Omental fat pad (tissue), 4 donors: ENCODE measurements at places on chromosomes 7 and 10.

GRCh38 chr7:77209479-77210139, 10.0 kb upstream of the FGL2 start:
- no peak for DNase-seq

DNA sequence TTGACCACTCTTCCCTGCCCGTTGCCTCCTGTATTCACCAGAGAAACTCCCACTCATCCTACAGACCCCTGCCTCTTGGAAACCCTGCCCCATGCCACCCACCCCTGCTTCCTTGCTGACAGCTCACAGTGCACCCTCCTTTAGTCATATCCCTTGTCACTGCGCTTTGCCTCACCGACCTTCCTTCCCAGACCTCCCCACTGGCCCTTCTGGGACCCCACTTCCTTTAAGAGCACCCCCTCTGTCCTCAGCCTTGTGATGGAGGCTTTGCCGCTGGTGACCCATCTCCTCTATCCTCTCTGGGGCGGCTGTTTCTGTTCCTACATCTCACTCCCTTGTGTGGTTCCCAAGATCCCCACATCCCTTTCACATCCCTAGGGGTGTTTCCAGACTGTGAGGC, 92.8 kb upstream of the ZMIZ1 start:
- no peak for DNase-seq

DNA sequence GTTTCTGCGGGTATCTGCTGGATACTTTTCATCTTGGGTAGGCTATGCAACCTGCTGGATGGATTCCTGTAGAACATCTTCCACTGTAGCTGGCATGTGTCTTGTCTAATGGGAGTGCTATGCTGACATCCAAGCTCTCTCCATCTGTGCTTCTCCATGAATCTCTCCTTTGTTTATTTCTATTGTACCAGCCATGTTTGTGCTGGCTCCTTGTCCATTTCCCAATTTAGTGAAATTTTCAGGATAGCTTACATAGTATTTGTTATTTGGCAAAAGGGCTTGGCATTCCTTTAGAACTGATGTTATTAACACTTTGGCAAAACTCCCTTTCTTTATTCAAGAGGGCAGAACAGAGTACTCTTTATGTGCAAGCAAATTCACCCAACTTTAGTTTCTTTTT, 198.0 kb downstream of the CSTF2T start:
- no peak for DNase-seq

GRCh38 chr10:132647424-132647823, 109.8 kb downstream of the INPP5A start:
- no peak for DNase-seq

DNA sequence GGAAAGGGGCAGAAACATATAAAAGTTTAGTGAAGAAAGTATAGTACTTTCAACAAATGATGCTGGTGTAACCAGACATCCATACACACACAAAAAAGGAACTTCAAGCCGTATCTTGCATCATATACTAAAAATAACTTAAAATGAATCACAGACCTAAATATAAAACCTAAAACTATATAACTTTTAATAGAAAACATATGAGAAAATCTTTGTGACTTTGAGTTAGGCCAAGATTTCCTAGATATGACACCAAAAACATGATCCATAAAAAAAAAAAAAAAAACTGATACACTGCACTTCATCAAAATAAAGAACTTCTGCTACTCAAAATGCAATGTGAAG, 40.9 kb downstream of the NUDCD3 start:
- DNase-seq: no peak

DNA sequence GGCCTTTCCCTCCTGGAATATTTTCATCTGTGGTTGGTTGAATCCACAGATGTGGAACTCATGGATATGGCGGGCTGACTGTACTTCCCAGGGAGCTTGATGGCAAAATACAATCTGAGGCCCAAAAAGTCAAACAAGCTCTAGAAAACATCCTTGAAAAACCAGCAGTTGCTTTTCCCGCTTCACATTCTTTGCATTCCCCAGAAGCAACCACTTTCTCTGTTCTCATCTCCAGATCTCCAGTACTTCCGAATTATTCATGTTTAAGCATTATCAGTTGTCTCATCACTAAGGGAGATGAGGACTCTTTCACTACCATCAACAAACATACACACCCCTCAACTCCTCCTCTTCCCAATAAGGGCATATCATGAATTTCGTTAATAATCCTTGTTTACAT, 55.3 kb downstream of the KIF5B start:
- DNase-seq: no peak

DNA sequence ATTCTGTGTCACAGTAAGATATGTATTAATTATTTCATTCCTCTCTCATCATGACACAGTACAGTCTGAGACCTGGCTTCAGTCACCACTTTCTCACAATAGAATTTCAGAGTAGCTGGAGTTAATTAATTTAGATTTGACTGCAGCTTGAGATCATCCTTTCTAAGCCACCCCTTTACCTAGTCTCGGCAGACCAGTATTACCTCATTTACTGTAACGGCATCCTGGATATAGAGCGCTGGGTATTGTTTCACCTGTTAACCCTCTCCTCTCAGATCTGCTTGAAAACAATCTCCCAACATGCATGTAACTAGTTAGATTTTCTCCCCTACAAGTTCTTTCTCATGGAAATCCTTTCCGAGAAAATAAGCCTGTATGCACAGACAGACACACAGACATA, 1057.5 kb downstream of the GATA3 start:
- DNase-seq: no peak

DNA sequence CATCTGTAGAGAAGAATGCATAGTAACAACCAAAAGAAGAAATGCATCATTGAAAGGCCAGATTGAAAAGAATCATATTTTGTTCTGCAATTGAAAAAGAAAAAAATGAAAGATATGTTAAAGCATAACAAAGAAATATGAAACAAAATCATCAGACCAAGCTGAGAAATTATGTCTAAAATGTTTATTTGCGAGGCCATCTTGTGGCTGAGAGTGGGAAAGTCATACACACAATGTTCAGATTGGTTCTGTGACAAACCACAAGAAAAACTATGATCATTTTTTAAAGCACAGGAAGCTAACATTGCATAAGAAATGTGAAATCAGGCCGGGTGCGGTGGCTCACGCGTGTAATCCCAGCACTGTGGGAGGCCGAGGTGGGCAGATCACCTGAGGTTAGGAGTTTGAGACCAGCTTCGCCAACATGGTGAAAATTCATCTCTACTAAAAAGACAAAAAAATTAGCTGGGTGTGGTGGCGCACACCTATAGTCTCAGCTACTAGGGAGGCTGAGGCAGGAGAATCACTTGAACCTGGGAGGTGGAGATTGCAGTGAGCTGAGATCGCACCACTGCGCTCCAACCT, 36.6 kb downstream of the ABCB5 start:
- no peak for DNase-seq

DNA sequence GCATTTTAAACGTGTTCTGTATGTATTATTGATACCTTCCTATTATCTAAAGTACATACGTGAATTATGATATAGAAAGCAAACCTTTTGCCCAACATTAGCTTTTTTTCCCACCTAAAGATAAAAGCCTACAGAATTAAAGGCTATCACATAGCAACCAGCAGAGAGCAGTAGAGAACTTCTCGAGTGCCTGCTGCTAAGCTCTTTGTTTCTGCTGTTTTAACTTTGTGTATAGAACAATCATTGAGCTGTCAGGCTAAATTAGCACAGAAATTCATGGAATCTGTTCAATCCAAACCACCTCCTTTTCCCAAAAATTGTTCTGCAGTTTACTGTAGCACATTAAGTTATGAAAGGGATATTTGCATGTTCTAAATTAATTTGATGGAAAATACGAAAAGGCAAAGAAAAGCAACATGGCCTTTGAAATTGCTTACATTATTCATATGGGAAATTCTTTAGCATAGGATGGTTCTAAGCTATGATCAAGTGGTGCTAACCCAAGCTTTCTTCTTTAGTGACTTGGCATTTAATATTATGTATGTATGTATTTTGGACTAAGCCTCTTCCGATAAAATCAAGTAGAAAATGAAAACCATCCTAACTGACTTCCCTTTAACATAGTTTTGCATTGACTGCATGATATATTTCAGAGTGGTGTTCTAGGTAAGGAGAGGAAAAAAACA, 1288.5 kb downstream of the GATA3 start:
- DNase-seq: no peak

- no peak for DNase-seq
These were observed 41.7 kb downstream of the VCL start for GRCh38 chr10:74039561-74040145.

- no peak for DNase-seq
These were observed 38.0 kb downstream of the FOXI2 start for GRCh38 chr10:127774766-127775559.

- no peak for DNase-seq
These were observed 131.1 kb downstream of the ADARB2 start for GRCh38 chr10:1605999-1606940.

- no peak for DNase-seq
These were observed 5.0 kb upstream of the TRUB1 start for GRCh38 chr10:114932945-114933344.

- DNase-seq: no peak
These were observed 168.2 kb downstream of the SEPTIN7 start for GRCh38 chr7:35969066-35969465.

- no peak for DNase-seq
These were observed 8.8 kb downstream of the CUX1 start for GRCh38 chr7:101826081-101826835.

- DNase-seq: no peak
These were observed 386.5 kb downstream of the INHBA start for GRCh38 chr7:41316410-41316809.

DNA sequence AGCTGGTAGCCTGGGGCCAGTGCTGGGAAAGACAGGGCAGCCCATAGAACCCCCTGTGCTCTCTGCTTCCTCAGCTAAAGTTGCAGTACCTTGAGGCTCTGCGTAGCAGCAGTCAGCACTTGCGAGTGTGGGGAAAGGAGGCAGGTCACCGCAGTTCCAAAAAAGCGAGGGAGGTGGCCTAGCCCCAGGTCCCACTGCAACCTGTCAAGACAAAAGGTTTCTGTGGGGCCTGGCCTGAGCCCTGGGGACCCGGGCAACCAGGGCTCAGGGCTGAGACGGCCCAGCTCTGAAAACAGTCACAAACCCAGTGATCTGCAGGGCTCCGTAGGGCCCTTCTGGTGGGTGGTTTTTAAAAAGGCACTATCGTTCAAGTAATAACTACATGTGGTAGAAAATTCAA, 19.5 kb downstream of the RRP12 start:
- no peak for DNase-seq

DNA sequence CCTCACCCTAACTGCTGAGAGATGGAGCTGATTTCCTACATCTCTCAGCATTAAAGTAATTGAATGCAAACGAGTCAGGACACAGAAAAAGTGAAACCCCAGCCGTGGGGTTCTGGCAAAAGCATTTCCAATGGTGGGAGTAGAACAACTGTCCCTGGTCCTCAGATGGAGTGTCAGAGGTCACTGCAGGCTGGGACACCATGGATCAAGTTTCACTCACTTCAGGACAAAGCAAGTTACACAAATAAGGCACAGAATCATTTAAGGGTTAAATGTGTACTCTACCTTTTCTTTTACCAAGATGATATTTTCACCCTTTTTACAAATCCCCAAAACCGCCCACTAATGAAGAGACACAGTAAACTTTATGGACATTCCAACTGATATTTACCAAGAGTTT, 607.8 kb downstream of the PARD3 start:
- no peak for DNase-seq

DNA sequence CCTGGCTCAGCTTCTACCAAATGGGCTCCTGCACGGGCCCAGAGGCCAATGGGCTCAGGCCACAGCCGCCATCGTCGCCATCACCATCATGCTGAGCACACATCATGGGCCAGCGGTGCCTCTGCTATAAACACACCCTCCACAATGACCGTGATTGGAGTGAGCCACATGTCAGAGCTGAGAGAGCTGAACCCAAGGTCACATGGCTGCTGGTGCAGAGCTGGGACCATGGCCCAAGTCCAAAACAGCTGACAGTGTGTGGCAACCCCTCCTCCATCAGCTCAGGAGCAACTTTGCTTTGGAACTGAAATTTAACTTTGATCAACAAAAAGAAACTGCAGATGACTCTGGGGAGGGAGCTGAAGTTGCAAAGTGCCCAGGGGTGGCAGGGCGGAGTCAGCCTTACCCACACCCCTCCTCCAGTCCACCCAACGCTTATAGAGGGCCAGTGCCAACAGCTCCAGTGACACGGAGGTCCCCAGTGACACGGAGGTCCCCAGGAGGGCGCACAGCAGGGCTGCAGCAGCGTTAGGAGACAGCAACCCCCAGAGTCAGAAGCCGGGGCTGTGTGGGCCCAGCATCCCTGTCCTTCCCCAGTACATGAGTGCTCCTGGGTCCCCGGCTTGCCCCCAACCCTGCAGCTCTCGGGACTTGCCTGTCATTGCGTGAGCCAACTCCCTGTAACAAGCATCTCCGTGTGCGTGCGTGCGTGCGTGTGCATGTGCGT, 249.6 kb downstream of the ELFN1 start:
- DNase-seq: no peak

- no peak for DNase-seq
These were observed 130.2 kb upstream of the CTTNBP2 start for GRCh38 chr7:118003476-118003875.

- DNase-seq: no peak
These were observed 69.2 kb upstream of the TCF7L2 start for GRCh38 chr10:112880633-112881530.

DNA sequence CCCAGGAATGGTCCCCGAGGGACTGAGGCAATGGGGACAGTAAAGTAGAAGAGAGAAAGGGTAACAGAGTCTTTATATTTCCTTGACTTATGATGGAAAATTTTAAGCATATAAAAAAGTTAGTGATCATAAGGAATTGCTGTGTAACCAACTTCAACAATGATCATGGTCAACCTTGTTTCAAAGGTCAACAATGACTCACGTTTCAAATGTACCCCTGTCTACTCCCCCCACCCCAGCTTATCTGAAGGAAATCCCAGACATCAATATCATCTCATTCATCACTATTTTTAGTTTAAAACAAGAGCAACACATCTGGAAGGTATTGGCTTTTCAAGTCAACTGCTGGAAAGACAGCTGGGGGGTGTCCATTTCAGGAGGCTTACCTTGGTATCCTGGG, 92.9 kb downstream of the SMURF1 start:
- DNase-seq: no peak

DNA sequence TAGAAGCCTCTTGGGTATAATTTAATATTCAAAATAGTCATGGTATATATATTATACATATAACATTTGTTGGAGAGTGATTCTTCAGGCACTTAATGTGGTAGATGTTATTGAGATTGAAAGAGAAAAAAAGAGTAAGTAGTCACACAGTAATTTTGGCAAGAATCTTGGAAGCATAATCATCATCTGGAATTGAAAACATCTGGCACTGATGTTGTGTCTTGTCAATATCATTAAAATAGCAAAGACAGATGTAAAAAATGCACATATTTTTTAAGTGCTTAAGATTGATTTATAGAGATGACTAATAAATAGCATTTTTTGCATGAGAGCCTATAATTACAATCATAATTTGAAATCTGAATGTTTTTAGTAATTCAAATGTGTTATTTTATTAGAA, 9.5 kb downstream of the SEMA3D start:
- no peak for DNase-seq
